GM12878 (cell line): ENCODE measurements at places on chromosomes 11 and 22.
A peak's percentile ranks its signal among the peaks of the same experiment; 100 is the strongest.

DNA sequence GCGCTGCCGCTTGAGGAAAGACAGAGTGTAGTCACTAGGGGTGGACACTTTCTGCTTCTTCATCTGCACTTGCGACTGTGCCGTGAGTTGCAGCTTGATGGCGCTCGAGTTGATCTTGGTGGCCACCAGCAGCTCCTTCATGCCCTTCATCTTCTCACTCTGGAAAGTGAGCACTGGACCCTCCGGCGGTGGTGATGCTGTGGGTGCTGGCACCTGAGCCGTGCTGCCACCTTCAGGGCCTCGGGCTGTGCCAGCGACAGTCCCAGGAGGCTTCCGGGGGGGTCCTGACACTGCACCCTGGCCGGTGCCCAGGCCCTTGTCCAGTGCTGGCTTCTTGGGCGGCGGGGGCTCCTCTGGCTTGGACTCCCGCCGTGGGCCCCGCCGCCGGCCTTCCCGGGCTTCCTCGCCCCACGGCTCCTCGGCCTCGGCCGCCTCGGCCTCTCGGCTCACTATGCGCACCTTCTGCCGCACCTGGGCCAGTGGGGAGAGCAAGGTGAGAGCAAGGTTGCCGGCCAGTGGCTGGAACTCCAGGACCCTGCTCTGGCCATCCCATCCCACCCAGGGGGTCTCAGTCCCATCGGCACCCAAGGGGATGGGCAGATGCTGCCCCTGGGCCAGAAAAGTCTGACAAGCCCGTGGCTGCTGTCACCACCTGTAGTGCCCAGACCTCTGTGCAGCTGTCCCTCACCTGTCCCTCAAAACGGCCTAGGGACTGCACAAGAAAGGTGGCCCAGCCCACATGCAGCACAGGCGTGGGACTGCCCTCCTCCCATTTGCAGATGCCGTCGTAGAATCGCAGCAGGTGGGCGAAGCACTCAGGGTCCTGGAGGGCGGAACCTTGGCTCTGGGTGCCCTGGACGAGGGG, 1.6 kb upstream of the MAP4K2 start:
- DNase-seq: no peak

DNA sequence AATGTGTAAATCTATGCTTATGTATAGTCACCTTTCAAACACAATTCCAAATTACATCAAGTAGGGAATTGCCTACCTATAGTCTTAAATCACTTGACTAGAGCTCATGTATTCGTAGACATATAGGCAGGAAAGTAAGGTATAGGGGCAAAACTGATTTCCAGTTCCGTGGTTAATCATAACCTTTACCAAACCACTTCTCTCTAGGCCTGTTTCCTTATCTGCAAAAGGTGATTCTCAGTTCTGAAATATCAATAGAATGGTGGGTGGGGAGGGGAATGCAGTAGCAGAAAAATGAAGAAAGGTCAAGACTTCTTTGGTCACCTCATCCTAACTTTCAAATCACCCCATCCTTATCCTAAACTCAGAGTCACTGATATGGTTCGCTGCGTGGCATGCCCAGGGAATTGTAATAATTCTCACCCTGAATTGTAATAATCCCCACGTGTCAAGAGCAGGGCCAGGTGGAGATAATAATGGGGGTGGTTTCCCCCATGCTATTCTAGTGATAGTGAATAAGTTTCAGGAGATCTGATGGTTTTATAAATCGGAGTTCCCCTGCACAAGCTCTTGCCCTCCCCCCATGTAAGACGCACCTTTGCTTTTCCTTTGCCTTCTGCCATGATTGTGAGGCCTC, 1.9 kb upstream of the ANO5 start:
- DNase-seq: peak; percentile 19

DNA sequence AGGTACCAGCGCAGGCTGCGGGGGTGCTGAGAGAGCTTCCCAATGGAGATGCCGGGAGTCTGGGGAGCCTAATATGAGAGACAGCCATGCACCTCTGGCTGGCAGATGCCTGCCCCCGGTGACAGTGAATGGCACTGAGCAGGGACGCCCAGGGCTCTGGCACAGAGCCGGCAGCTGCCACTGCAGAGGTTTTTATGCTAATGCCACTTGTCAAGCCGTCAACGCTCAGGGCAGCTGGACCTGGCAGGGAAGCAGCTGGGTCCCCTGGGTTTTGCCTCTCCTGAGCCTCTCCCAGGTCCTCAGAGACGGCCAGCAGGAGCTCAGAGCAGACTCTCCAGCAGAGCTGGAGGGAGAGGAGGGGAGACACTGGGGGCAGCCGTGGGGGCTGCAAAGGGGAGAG, 573.6 kb downstream of the BUD13 start:
- DNase-seq: no peak

- DNase-seq: no peak
Observed at GRCh38 chr11:120185706-120186455, 25.0 kb upstream of the OAF start.

GRCh38 chr11:125117429-125117828, 6.0 kb upstream of the TMEM218 start:
- no peak for DNase-seq

GRCh38 chr11:63508009-63508408, 2.1 kb downstream of the LGALS12 start:
- DNase-seq: no peak

- DNase-seq: no peak
Observed at GRCh38 chr11:34546511-34547209, 33.1 kb upstream of the ELF5 start.

DNA sequence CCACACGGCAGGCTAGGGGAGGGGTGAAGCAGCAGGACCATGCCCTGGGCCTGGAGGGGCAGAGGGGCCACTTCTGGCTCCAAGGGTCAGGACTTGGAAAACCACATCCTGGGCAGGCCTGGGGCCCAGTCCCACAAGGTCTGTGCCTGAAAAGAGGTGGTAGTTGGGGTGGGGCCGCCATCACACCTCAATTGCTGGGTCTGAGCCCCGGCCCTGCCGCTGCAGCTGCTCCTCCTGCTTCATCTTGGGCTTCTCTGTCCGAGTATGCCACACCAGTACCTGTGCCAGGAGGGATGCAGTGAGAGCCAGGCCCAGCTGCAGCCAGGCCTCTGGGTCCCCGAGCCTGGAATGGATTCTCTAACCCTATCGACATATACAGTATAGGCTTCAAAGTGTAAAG, 2.5 kb downstream of the ROM1 start:
- no peak for DNase-seq

- no peak for DNase-seq
Observed at GRCh38 chr11:45939836-45940235, 17.4 kb downstream of the LARGE2 start.

GRCh38 chr11:33620423-33621171, 80.0 kb downstream of the C11orf91 start:
- DNase-seq: no peak

GRCh38 chr11:64100360-64100759, 64.6 kb downstream of the FLRT1 start:
- DNase-seq: no peak

DNA sequence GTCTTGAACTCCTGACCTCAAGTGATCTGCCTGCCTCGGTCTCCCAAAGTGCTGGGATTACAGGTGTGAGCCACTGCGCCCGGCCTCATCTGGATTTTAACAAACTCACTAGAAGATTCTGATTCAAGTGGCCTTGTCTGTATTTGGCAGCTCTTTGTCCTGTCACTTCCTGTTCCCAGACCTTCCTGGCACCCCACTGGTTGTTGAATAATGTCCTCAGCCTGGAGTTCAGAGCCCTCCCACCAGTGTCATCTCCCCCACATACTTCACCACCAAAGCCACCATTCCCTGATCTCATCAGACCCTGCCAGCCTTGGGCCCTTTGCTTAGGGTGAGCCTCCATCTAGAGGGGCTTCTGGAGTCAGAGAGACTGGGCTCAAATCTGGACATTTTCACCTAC, 3.3 kb downstream of the PELI3 start:
- no peak for DNase-seq

GRCh38 chr11:116787786-116788486, at the start of gene ZPR1:
Gene ZPR1 (minus strand): TSS chr11:116788023. CDS start chr11:116787990, 33 bp downstream.
- no peak for DNase-seq

- DNase-seq: no peak
Observed at GRCh38 chr11:73236854-73237253, 18.8 kb downstream of the P2RY2 start.

GRCh38 chr22:48785792-48786678, 1041.6 kb downstream of the BRD1 start:
- no peak for DNase-seq

DNA sequence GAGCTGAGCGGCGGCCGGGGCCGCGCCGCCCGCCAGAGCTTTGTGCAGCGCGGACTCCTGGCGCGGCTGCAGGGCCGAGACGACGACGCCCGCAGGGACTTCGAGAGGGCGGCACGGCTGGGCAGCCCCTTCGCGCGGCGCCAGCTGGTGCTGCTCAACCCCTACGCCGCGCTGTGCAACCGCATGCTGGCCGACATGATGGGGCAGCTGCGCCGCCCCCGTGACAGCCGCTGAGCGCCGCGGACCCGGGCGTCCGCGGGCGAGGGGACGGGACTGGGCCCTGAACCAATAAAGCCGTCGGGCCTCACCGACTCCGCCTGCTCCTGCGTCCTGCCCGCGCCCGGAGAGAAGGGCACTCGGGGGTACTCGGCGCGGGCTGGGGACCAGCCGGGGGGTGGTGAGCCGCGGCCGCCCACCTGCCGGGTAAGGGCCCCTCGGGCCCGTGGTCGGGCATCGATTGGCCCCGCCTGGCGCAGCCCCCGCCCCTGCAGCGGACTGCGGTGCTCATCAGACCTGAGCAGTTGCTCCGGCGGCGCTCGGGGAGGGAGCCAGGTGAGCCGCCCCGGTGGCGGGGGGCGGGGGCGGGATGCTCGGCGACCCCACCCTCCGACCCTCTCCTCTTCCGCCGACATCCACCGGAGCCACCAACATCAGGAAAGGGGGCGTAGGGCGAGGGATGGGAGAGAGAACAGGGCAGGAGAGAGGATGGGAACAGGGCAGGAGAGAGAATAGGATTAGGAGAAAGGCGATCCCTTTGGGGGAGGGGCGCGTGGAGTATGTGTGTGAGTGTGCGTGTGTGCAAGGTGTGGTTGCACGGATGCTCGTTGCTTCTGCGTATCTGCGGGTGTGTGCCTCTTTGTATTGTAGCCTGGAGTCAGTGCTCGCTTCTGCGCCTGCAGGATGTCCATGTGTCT, at the start of gene TMEM25:
TMEM25 (plus strand) TSS at position 510 of the 914 bp plus-strand sequence. CDS start 610 bp downstream, outside the sequence.
- DNase-seq: no peak

- DNase-seq: no peak
Observed at GRCh38 chr22:44158816-44159215, 21.9 kb upstream of the PARVG start.

DNA sequence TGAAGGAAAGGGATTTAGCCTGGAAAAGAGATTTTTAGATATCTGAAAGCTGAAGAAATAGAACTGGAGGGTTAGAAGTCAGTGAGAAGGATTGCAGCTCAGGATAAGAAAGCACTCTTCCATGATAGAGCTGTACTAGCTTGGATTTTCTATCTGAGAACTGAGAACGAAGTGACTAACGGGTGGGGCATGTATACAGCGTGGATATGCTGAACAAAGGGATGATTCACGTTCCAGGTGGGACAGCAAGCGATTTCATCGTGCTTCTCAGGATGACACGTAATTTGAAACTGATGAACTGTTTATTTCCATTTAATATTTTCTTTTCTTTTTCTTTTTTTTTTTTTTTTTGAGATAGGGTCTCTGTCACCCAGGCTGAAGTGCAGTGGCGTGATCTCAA, 53.0 kb downstream of the GRAMD1B start:
- DNase-seq: no peak

DNA sequence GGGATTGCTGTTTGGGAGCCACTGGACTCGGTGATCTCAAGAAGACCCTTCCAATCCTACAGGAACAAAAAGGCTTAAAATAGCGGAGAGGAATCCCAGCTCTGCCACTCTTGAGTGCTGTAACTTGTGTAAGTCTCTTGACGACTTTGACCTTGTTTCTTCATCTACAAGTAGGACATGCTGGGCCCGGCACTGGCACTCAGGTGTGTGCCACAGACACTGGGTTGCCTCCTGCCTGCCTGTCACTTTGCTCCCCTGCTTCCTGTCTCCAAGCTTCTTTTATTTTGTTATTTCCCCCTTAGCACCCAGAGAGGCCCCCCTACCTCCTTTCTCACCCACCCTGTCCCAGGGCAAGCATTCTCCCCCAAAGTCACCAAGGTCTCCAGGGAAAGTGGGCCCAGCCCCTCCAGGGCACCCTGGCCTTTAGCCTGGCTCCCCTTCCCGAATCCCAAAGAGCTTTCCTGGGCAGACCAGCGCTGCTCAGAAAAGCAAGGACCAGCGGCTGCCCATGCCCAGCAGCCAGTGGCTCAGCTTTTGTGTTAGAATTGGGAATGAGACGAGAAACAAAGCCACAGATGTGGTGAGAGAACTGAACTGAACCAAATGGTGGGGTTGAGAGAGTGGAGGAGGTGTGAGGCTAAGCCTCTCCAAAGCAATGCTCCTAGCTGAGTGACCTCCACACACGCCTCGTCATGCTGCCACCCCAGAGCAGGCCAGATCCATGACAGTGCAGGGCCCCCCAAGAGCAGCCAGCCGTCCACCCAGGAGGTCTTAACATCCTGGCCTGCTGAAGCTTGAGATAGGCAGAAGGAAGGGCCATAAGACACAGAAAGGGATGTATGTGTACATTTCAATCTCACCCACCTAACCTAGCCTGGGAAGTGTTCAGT, 4.5 kb downstream of the TRIM29 start:
- DNase-seq: no peak

- no peak for DNase-seq
Observed at GRCh38 chr11:59759900-59760299, 4.7 kb downstream of the STX3 start.

- DNase-seq: no peak
Observed at GRCh38 chr22:44974454-44974853, 35.4 kb downstream of the PHF21B start.

- no peak for DNase-seq
Observed at GRCh38 chr22:29956680-29957079, 73.7 kb downstream of the MTMR3 start.

DNA sequence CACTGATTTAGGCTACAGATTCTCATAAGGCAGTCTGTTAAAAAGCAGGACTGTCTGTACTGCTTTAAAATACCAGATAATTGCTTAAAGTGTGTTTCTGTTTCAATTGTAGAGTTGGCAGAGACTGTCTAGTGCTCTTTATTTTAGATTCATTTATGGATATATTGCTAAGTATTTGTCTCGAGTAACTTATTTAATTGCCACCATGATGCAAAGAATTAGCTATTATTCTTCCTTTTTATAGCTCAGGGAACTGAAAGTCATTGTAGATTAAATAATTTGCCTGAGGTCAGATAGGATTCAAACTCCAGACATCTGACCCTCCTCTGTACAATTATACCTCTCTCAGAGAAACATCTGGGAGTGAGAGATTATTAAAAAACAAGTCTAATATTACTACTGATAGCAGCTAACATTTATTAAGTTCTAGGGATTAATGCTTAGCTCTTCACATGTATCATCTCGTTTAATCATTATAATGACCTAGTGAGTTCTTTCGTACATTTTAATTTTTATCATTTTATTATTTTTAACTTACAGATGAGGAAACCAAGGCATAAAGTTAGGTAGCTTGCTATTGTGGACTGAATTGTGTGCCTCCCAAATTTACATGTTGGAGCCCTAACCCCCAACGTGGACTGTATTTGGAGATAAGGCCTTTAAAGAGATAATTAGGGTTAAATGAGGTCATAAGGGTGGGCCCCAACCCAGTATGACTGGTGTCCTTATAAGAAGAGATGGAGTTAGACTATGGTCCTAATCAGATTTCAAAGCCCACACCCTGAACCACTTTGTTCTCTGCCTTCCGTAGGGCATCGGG, 19.7 kb upstream of the RAG2 start:
- DNase-seq: no peak
